ENCODE measurements at places on chromosomes 16 and 17.

DNA sequence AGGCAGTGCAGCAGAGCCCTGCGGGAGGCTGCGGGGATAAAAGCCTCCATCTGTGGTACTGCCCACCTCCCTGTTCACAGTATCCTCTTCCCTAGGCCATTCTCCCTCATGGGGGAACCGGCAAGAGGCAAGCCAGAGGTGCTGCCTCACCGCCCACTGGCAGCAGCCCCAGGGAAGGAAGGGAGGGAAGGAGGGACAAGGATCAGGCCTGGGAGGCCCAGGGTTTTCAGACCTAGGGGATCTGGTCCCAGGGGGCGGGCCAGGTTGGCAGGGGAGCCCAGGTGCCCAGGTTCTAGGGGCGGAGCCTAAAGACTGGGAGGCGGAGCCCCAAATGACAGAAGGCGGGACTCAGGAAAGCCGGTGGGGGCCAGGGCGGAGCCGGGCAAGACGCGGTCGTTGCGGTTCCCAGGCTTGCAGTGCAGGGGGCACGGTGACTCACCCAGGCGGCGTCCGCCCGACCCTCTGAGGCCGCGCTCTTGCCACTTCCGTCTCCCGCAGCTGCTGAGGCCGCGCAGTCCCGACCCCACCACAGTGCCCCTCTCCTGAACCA is 3.0 kb upstream of the MTMR4 start:
- H3K4me1 ChIP-seq = peaks cover 44% of the 10 kb centered on the region
- no peak for DNase-seq
- peak overlapping the region; percentile 81 for H3K4me3 ChIP-seq
- peak overlapping the region; percentile 77 for H3K27ac ChIP-seq
- peaks cover 4% of the 10 kb centered on the region for H3K36me3 ChIP-seq

DNA sequence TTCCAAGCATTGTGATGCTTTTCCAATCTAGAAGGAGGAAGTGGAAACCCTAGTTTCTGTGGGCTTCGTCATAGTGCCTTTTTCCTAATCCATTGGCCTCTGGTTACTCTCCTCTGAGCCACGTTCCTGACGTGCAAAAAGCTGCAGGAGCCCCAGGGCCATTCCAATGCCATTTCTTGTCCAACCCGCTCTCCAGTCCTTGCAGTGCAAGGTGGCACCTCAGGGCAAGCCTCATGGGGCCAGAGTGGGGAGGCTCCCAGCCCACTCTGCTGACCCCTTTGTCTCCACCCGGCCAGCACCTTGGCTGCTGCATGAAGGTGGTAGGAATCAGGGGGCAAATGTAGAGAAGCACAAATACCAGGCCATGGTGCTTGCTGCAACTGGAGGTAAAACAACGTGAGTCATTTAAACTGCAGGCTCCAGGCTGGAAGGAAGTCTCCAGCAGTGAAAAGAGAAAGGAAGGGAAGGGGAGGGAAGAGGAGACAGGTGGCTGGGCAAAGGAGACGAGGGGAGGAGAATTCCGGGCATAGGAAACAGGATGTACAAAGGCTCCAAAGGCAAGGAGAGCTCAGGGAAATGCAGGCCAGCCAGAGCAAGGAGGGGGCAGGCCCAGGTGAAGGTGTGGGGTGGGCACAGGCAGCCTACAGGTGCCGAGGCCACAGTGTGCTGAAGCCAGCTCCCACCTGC is 168.2 kb upstream of the TNRC6C start:
- peaks cover 10% of the 10 kb centered on the region for H3K4me1 ChIP-seq
- no peak overlapping the region for H3K27ac ChIP-seq
- H3K36me3 ChIP-seq = no peaks in the 10 kb centered on the region
- H3K4me3 ChIP-seq = no peak overlapping the region
- peak; percentile 35 for DNase-seq
- no peaks in the 10 kb centered on the region for H3K27me3 ChIP-seq

GRCh38 chr16:88770461-88771293 is 14.3 kb downstream of the PIEZO1 start:
- H3K27me3 ChIP-seq = no peaks in the 10 kb centered on the region
- peak; percentile 52 for DNase-seq
- H3K36me3 ChIP-seq = no peaks in the 10 kb centered on the region
- no peak overlapping the region for H3K4me3 ChIP-seq
- peaks cover 53% of the 10 kb centered on the region for H3K4me1 ChIP-seq

DNA sequence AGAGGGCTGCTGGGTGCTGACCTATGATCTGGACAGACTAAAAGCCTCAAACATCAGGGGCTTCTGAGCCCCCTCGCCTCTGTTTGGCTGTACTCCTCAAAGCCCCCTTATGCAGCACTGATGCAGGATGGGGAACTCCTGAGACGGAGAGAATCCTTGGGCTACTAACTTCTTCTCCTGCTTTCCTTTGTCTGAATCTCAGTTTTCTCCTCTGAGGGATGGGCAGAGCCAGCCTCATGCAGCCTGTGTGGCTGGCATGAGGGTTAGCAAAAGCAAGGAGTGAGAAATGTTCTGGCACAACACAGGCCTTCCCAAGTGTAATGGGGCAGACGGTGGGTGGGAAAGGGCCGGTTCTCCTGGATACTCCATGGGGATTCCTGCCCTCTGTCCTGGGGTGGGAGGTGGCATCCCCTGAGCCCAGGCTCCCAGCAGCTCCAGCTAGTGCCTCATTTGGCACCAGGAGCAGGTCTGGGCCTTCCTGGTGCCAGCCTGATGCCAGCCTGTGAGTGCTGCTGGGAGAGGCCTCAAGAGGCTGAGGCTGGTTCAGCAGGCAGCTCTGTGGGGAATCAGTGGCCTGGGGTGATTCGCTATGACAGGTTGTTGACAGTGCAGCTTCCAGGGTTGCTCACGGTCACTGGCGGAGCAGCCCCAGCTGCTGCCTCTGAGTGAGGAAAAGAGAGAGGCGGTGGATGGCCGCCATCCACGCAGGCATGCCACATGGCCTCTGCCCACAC is 4.0 kb upstream of the BRD7 start:
- no peaks in the 10 kb centered on the region for H3K36me3 ChIP-seq
- no peak overlapping the region for H3K4me3 ChIP-seq
- H3K27ac ChIP-seq = no peak overlapping the region
- H3K27me3 ChIP-seq = no peaks in the 10 kb centered on the region

GRCh38 chr17:39051001-39051585 is 83.9 kb upstream of the FBXO47 start:
- H3K27ac ChIP-seq = no peak overlapping the region
- no peaks in the 10 kb centered on the region for H3K27me3 ChIP-seq

- H3K27me3 ChIP-seq = no peaks in the 10 kb centered on the region
- H3K4me3 ChIP-seq = no peak overlapping the region
- H3K27ac ChIP-seq = no peak overlapping the region
- no peak for DNase-seq
These were observed 45.7 kb upstream of the TOB1 start for GRCh38 chr17:50911890-50912289.

GRCh38 chr17:29126268-29126930 is 53.8 kb downstream of the MYO18A start:
- no peaks in the 10 kb centered on the region for H3K27me3 ChIP-seq
- H3K4me1 ChIP-seq = peaks cover 4% of the 10 kb centered on the region
- H3K4me3 ChIP-seq = no peak overlapping the region
- peaks cover 12% of the 10 kb centered on the region for H3K36me3 ChIP-seq

- H3K27ac ChIP-seq = no peak overlapping the region
- no peaks in the 10 kb centered on the region for H3K27me3 ChIP-seq
- no peak for DNase-seq
- H3K36me3 ChIP-seq = no peaks in the 10 kb centered on the region
- H3K4me1 ChIP-seq = no peaks in the 10 kb centered on the region
These were observed 16.4 kb upstream of the YWHAE start for GRCh38 chr17:1416414-1416813.

DNA sequence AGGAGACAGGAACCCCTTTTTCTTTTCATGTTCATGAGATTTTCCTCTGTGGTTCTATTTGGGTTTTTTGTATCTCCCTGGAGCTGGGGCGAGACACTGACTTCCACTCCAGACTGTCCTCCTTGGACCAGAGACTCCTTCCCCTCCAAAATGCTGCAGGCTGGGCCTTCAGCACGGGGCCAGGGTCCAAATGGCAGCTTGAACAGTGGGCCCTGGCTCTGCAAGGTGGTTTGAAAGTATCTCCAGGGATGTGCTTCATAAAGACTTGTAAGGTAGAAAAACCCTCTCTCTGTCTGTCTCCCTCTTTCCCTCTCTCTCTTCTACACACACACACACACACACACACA is 236.1 kb downstream of the ZNF423 start:
- H3K4me1 ChIP-seq = no peaks in the 10 kb centered on the region
- no peak for DNase-seq
- no peak overlapping the region for H3K27ac ChIP-seq
- H3K4me3 ChIP-seq = no peak overlapping the region
- no peaks in the 10 kb centered on the region for H3K36me3 ChIP-seq

GRCh38 chr16:75279305-75279704 is 27.9 kb upstream of the BCAR1 start:
- H3K27ac ChIP-seq = no peak overlapping the region
- H3K4me3 ChIP-seq = no peak overlapping the region
- no peaks in the 10 kb centered on the region for H3K4me1 ChIP-seq
- H3K36me3 ChIP-seq = no peaks in the 10 kb centered on the region
- H3K27me3 ChIP-seq = no peaks in the 10 kb centered on the region

- H3K4me1 ChIP-seq = no peaks in the 10 kb centered on the region
- no peak overlapping the region for H3K27ac ChIP-seq
- H3K36me3 ChIP-seq = no peaks in the 10 kb centered on the region
- no peaks in the 10 kb centered on the region for H3K27me3 ChIP-seq
- H3K4me3 ChIP-seq = no peak overlapping the region
These were observed 24.2 kb upstream of the HS3ST3B1 start for GRCh38 chr17:14276535-14277250.

DNA sequence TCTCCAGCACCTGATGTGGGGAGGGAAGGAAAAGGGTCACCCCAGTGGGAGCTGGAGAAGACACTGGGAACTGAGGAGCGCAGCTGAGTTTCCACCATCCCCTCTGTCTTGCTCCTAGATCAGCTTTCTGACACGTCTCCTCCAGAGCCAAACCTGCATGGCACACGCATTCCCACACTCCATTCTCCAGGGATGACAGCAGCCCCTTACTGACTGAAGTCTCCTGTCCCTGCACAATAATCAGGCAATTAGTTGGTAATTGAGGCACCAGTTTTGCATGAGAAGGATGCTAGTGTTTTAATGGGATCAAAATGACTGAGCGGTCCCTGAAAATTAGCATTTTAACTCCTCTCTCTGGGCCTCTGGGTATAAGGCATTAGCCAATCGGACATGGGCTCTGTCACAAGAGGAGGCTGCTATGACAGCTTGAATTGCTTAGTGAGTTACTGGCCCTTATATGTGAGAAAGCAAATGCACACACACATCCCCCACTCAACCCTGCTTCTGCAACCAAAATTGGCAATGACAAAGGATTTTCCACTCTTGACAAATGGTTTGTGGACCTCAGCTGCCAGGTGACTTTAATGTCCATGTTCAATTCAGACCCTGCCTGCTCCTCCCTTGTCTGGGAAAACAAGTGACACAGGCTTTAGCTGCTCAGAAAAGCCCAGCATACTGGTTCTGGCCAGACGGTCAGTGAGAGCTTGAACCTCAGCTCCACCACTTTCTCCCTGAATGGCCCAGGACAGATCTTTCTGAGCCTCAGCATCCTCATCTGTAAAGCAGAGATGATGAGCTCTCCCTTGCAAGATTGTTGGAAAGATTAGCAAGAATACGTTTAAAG is 57.2 kb upstream of the SREBF1 start:
- peaks cover 27% of the 10 kb centered on the region for H3K36me3 ChIP-seq
- no peaks in the 10 kb centered on the region for H3K4me1 ChIP-seq
- H3K27me3 ChIP-seq = no peaks in the 10 kb centered on the region
- H3K27ac ChIP-seq = no peak overlapping the region

DNA sequence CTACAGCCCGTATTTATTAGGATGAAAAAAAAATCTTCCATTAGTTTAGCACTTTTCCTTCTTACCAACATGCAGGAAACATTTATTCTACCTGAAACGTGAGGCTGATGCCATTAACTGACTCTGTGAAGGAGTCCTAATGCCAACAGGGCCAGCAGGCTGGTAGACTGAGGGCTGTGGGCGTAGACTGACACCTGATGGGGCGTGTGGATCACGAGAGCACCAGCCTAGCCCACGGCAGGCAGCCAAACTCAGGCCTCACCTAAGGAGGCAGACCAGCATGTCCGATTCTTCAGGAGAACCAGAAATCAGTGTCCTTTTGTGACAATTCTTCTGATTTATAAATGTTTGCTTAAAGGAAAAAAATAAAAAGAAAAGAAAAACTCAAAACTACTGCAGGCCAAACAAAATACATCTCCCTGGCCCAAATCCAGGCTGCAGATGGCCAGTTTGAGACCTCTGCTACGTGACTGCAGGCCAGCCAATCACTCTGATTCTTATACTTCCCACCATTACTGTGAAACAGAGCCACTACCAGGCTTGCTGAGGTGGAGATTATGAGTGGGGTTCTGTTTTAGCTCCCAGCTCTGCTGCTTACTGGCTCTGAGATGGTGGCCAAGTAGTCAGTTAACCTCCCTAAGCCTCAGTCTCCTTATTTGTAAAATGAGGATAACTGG is 66.5 kb downstream of the GNAO1 start:
- H3K4me3 ChIP-seq = no peak overlapping the region
- peaks cover 24% of the 10 kb centered on the region for H3K4me1 ChIP-seq
- no peaks in the 10 kb centered on the region for H3K27me3 ChIP-seq
- no peak overlapping the region for H3K27ac ChIP-seq
- no peaks in the 10 kb centered on the region for H3K36me3 ChIP-seq

GRCh38 chr17:70961341-70961740 is 792.0 kb downstream of the KCNJ2 start:
- no peak overlapping the region for H3K27ac ChIP-seq
- no peaks in the 10 kb centered on the region for H3K27me3 ChIP-seq
- no peak overlapping the region for H3K4me3 ChIP-seq
- DNase-seq = no peak
- H3K4me1 ChIP-seq = no peaks in the 10 kb centered on the region

- no peak for DNase-seq
- no peak overlapping the region for H3K27ac ChIP-seq
- H3K4me3 ChIP-seq = no peak overlapping the region
- H3K4me1 ChIP-seq = no peaks in the 10 kb centered on the region
- H3K36me3 ChIP-seq = no peaks in the 10 kb centered on the region
These were observed 9.5 kb downstream of the HSD17B2 start for GRCh38 chr16:82044585-82044911.

DNA sequence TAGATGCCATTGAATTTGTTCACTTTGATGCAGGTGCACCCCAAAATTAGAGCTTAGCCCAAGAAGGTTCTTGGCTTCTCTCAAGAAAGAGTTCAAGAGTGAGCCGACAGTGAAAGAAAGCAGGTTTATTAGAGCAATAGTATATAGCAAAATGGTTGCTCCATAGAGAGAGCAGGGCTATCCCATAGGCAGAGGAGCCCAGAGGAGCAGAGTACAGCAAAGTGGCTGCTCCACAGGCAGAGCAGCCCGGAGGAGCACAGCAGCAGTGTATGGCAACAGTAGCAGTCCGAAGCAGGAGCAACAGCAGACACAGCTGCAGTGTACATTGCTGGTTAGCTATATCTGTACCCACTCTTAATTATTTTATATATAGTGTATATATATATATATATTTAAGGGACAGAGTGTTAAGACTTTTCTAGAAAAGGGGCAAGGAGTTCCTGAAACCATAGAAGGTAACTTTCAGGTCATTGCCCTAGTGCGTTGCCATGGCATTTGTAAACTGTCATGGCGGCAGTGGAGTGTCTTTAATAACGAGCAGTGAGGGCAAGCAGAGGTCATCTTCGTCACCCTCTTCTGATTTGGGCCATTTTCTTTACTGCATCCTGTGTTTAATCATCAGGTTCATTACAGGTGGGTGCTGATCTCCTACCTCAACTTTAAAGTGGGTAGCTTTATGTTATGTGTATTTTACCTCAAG is 222.7 kb downstream of the CYB561 start:
- no peaks in the 10 kb centered on the region for H3K4me1 ChIP-seq
- H3K4me3 ChIP-seq = no peak overlapping the region
- no peak overlapping the region for H3K27ac ChIP-seq
- no peaks in the 10 kb centered on the region for H3K27me3 ChIP-seq
- DNase-seq = no peak
